ENCODE measurements at places on chromosomes 1 and 21. TPM values are rescaled to one million over a fixed set of nuclear protein-coding genes. Genes with fewer than 3 reads are reported as not detected.

CLCA1 gene
- not detected for total RNA-seq

ABCG1 gene
- total RNA-seq: 20.2 TPM

HMGN2 gene
- 319 TPM for total RNA-seq

MANEAL gene
- total RNA-seq: not detected

SPRR2B gene
- total RNA-seq: not detected

MARCKSL1 gene
- total RNA-seq: 67.2 TPM

LIN28A gene
- total RNA-seq: not detected

OR10J1 gene
- total RNA-seq: not detected

LY9 gene
- total RNA-seq: not detected

SPATA45 gene
- total RNA-seq: not detected

ADAM30 gene
- total RNA-seq: not detected

SLC22A15 gene
- total RNA-seq: under 0.01 TPM

CFAP141 gene
- not detected for total RNA-seq

USP16 gene
- total RNA-seq: 43.2 TPM

VSIG8 gene
- under 0.01 TPM for total RNA-seq

FAM72B gene
- total RNA-seq: 4.0 TPM

MPL gene
- total RNA-seq: not detected

FAM229A gene
- total RNA-seq: 0.61 TPM

TMPRSS15 gene
- not detected for total RNA-seq

GPR52 gene
- 0.61 TPM for total RNA-seq
